Karpas-422 (cell line): ENCODE measurements at places on chromosomes 6 and 20. TPM values are rescaled to one million over a fixed set of nuclear protein-coding genes. Genes with fewer than 3 reads are reported as not detected.

GRCh38 chr6:170355661-170356060 is 49.1 kb downstream of the FAM120B start:
- H3K27ac ChIP-seq = no peak overlapping the region
- H3K27me3 ChIP-seq = no peaks in the 10 kb centered on the region
- peaks cover 15% of the 10 kb centered on the region for H3K36me3 ChIP-seq
- DNase-seq = no peak

DNA sequence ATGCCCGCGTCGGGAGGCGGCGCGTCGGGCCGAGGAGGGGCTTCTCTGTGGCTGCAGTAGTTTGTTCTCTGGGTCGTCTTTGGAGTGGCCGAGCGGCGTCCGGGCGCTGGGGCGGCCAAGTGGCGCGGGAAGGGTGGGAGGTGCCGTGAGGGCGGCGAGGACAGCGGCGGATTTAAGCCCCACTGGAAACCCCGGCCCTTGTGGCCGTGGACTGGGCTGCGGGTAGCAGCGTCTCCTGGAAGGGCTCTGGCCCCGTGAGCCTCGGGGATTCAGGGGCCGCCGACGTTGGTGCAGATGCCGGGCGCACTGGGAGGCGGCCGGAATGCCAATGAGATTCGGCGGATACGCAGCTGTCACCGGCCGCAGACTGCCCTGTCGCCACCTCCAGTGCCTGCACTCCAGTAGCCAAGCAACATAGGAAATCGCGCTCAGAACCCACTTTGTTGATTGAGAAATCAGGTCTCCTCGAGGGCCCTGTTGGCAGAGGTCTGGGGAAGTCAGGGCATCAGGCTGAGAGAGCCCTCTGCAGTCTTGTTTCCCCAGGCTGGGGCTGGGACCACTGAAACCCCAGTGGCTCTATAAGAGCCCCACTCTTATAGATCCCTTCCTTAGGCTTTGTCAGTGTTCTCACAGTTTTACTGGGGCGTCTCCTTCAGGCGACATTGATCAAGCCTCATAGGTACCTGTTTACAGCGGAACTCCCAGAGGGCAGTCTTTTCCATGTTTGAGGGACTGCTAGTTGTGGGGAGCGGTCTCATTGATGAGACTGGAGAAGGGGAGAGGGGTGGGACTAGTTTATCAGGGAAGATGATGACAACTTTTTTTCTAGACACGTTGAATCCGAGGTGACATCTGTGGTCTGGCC is 642 bp downstream of the GZF1 start:
- peak overlapping the region; percentile 88 for H3K4me3 ChIP-seq
- peak; percentile 76 for DNase-seq
- H3K36me3 ChIP-seq = peaks cover 22% of the 10 kb centered on the region
- H3K4me1 ChIP-seq = peaks cover 61% of the 10 kb centered on the region
- no peaks in the 10 kb centered on the region for H3K27me3 ChIP-seq

DNA sequence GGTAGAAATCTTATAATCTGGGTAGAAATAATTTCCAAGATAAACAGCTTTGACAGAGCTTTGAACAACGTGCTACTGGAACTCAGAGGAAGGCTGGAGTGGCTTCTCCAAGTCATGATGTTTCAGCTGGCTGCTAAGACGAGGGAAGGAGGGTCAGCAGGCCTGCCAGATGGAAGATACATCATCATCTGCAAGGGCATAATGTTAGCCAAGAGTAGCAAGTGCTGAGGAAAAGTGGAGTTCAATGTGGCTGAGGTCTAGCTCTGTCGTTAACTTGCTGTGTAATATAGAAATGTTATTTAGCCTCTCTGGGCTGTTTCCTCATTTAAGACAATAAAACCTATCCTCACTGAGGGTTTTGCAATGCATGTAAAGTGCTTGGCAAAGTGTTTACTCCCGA is 35.1 kb downstream of the RGS17 start:
- H3K4me3 ChIP-seq = no peak overlapping the region
- no peaks in the 10 kb centered on the region for H3K27me3 ChIP-seq
- peaks cover 15% of the 10 kb centered on the region for H3K4me1 ChIP-seq
- H3K27ac ChIP-seq = no peak overlapping the region
- DNase-seq = no peak
- H3K36me3 ChIP-seq = no peaks in the 10 kb centered on the region

- no peak for DNase-seq
- H3K4me1 ChIP-seq = no peaks in the 10 kb centered on the region
- no peaks in the 10 kb centered on the region for H3K36me3 ChIP-seq
- H3K4me3 ChIP-seq = no peak overlapping the region
- no peaks in the 10 kb centered on the region for H3K27me3 ChIP-seq
- H3K27ac ChIP-seq = no peak overlapping the region
These were observed 1307.5 kb downstream of the GRIK2 start for GRCh38 chr6:102701019-102701418.

GRCh38 chr20:20503777-20504530 is 136.1 kb downstream of the INSM1 start:
- H3K27me3 ChIP-seq = no peaks in the 10 kb centered on the region
- no peak for DNase-seq
- H3K27ac ChIP-seq = no peak overlapping the region
- no peaks in the 10 kb centered on the region for H3K36me3 ChIP-seq
- H3K4me3 ChIP-seq = no peak overlapping the region

- no peaks in the 10 kb centered on the region for H3K27me3 ChIP-seq
- no peaks in the 10 kb centered on the region for H3K4me1 ChIP-seq
- no peak overlapping the region for H3K4me3 ChIP-seq
- no peak for DNase-seq
These were observed 121.0 kb upstream of the PRDM1 start for GRCh38 chr6:105964979-105965760.

GRCh38 chr6:87798393-87799278 is 96.6 kb upstream of the AKIRIN2 start:
- no peak overlapping the region for H3K27ac ChIP-seq
- H3K36me3 ChIP-seq = no peaks in the 10 kb centered on the region
- H3K4me3 ChIP-seq = no peak overlapping the region
- no peaks in the 10 kb centered on the region for H3K27me3 ChIP-seq

Gene TMEM170B
- total RNA-seq = 0.36 and 2.4 TPM in 2 replicates
